Osteoblast (primary cell): ENCODE measurements at places on chromosomes 2 and 18. TPM values are rescaled to one million over a fixed set of nuclear protein-coding genes. Genes with fewer than 3 reads are reported as not detected.

ZC3H8 gene
- total RNA-seq, result 7.6 and 8.0 TPM in 2 replicates

NEU4 gene
- not detected in 2 replicates for total RNA-seq

DYTN gene
- not detected in 2 replicates for total RNA-seq

ZNF142 gene
- total RNA-seq, result 14.8 and 16.8 TPM in 2 replicates

CRYGD gene
- total RNA-seq, result not detected in 2 replicates

APLF gene
- total RNA-seq, result 10.0 and 10.5 TPM in 2 replicates

FBXO48 gene
- total RNA-seq, result 0.72 and 0.88 TPM in 2 replicates

TFPI gene
- total RNA-seq, result 123 and 154 TPM in 2 replicates

RAPGEF4 gene
- 0.36 and 0.59 TPM in 2 replicates for total RNA-seq

SETBP1 gene
- 22.8 and 23.0 TPM in 2 replicates for total RNA-seq

ITGA4 gene
- total RNA-seq, result 5.3 and 9.0 TPM in 2 replicates

SERPINB13 gene
- total RNA-seq, result under 0.01 TPM in 1 of 2 replicates, not detected in the other

OTOF gene
- total RNA-seq, result not detected in 2 replicates

UGT1A5 gene
- total RNA-seq, result not detected in 2 replicates

DLX1 gene
- 1.8 and 2.4 TPM in 2 replicates for total RNA-seq

RNU2-63P gene
- not detected in 2 replicates for total RNA-seq

DTNA gene
- total RNA-seq, result 10.1 and 11.5 TPM in 2 replicates

CD8A gene
- not detected in 2 replicates for total RNA-seq

SERPINB2 gene
- 0.72 and 1.8 TPM in 2 replicates for total RNA-seq

EPHA4 gene
- total RNA-seq, result 12.7 and 15.9 TPM in 2 replicates

MAP3K19 gene
- not detected in 2 replicates for total RNA-seq

PSD4 gene
- 1.2 and 1.8 TPM in 2 replicates for total RNA-seq

PRSS56 gene
- not detected in 2 replicates for total RNA-seq
